ENCODE measurements at places on chromosomes 12 and 14.
A peak's percentile ranks its signal among the peaks of the same experiment; 100 is the strongest.

- DNase-seq, result peak; percentile 58
Observed at GRCh38 chr12:95582230-95583058, 31.2 kb upstream of the USP44 start.

- no peak for DNase-seq
Observed at GRCh38 chr14:95541346-95541745, 6.5 kb downstream of the GLRX5 start.

DNA sequence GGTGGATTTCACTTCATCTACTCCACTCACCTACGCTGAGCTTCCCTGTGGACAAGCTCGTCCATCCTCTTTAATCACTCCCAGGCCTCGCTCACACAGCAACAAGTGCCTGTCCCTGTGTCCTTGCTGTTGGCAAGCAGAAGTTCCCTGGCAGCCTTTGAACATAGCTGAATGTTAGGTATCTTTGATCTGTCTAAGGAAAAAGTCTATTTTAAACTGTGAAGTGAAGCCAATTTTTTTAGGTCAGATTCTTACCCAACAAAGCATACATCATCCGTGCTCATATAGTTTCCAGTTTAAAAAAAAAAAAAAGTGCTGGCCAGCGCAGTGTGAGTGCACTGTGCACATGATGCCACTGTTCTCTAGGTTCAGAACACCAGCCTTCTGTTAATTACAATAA is 36.3 kb downstream of the PPP2R5C start:
- no peak for DNase-seq

DNA sequence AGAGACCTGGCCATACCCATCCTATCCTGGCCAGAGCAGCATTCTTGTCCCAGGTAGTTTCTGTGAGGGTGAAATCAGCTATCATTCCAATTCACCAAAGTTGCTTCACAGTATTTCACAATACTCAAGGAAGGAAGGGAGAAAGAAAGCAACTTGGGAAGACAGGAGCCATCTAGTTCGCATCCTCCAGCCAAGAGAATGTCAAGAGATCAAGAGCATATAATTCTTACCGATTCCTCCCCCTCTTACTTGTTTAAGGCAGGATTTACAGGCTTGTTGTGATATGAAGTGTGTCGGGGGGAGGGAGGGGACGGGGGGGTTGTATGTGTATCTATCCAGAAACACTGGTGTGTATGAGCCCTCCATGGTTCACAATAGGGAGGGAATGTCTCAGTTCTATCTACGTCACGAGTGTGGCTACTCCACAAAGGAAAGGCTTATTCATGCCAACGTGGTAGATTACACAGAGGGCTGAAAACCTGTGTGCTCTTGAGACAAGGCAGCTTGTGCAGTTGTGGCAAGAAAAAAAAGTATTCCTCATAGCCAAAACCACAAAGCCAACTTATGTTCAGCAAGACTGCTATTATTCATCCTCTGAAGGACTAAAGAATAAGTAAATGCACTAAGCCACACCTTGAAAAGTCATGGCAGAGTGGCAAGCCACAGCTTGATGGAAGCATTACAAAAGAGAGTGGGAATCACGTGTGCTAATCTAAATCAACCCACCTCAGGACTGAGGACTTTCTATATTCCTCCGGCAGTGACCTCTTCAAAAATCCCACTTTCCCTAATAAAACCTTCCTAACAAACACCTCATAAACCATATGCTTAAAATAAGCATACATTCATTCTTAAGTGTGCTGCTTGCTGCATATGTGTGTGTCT is 35.0 kb downstream of the CORO1C start:
- peak; percentile 39 for DNase-seq

DNA sequence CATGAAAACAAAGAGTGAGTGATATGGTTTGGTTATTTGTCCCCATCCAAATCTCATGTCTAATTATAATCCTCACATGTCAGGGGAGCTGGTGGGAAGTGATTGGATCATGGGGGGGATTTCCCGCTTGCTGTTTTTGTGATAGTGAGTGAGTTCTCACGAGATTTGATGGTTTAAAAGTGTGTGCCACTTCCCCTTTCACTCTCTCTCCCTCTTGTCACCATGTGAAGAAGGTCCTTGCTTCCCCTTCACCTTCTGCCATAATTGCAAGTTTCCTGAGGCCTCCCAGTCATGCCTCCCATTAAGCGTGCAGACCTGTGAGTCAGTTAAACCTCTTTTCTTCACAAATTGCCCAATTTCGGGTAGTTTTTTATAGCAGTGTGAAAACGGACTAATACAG is 2.1 kb upstream of the ATXN7L3B start:
- no peak for DNase-seq

DNA sequence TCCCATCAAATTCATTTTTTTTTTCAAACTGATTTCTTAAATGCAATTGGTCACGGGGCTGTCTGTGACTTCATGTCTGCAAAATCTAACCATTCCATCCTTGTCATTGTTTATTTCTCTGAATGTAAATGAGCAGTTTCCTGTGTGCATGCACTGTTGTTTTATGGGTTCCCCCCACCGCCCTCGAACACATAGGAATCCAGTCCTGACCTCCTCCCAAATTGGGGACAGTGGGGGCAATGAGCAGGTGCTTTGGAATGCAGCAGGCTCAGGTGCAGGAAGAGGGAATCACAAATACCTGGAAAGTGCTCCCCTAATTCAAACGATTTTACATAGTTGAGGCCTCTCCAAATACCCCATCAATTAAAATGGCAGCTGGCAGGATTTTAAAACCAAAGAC is 62.6 kb upstream of the ESRRB start:
- DNase-seq, result no peak

- DNase-seq, result peak; percentile 48
Observed at GRCh38 chr12:13223179-13223804, 26.8 kb downstream of the EMP1 start.

- DNase-seq, result no peak
Observed at GRCh38 chr12:130186651-130187268, 24.5 kb downstream of the FZD10 start.

GRCh38 chr12:116227811-116228210 is 49.7 kb downstream of the MED13L start:
- no peak for DNase-seq

GRCh38 chr14:22865424-22866405 is 5.8 kb upstream of the LRP10 start:
- no peak for DNase-seq

GRCh38 chr12:1464925-1465324 is 129.5 kb downstream of the FBXL14 start:
- DNase-seq, result no peak

DNA sequence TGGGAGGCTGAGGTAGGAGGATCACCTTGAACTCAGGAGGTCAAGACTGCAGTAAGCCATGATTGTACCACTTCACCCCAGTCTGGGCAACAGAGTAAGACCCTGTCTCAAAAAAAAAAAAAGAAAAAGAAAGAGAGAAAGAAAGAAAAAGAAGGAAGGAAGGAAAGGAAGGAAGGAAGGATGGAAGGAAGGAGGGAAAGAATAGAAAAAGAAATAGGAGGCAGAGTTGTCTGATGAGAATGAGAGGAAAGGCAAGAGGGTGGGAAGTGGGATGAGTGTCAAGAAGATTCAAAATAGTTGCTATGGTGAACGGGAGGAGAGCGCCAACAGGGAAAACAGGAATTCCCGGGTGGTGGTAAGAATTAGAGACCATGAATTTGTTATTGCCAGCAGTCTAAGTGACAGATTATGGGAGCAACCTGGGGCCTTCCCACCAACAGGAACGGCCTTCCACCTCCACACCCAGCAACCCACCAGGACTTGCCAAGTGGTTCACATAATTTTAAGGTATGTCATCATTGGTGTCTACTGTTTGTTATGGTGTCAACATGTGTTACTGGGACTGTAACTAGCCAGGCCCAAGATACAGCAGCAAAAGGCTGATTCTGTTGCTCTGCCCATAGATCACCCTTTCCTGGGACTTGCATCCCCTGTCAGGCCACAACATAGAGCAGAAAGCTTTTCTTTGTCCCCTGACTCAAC is 36.1 kb upstream of the C12orf76 start:
- no peak for DNase-seq

- DNase-seq, result no peak
Observed at GRCh38 chr12:65930114-65930828, 106.0 kb downstream of the HMGA2 start.

DNA sequence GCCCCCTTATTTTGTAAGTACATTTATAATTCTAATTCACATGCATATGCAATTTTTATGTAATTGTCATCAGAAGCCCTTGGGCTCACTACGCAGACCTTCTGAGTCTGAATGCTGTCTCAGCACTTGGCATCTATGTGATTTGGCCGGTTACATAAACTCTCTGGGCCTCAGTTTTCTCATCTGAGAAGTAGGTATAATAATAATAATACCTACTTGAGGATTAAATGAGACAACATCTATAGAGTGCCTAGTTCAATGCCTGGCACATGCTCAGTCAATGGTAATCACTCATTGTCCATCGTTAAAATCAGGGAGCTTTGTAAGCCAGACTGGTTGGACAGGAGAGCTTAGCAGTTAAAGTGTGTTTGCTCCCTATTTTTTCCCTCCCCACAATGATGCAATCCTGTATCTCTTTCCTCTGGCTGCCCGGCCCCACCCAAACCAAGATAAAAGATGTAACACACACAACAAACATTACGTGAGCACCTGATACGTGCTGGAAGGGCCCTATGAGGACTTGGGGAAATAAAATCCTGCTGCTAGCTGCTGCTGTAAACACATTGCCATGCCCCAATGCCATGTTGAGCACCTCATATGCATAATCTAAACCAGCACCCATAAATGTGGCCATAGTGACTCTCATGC is 235.0 kb downstream of the CRADD start:
- DNase-seq, result peak; percentile 46

DNA sequence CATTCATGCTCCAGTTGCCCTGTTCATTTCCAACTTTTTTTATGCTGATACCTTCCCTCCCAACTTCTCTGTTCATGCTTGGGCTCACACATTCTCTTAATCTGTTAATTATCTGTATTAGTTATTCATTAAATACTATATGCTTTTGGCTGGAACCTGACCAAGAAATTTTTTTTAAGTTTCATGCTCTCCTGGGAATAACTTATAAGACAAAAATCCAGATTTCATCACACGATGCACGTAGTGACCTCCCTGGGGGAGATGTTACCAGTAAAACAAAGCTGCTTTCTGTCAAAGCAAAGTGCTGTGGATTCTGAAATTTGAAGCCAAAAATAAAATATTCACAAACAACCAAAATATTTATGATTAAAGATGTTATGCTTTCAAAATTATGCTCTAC is 215.0 kb upstream of the USP15 start:
- no peak for DNase-seq

- no peak for DNase-seq
Observed at GRCh38 chr12:91224401-91224800, 41.8 kb upstream of the DCN start.

- no peak for DNase-seq
Observed at GRCh38 chr12:124227951-124228711, 66.8 kb upstream of the RFLNA start.

- no peak for DNase-seq
Observed at GRCh38 chr14:51321036-51321435, 81.0 kb downstream of the TMX1 start.

GRCh38 chr12:59660921-59661597 is 65.2 kb downstream of the SLC16A7 start:
- DNase-seq, result no peak

GRCh38 chr12:48824112-48824511 is 5.8 kb downstream of the CACNB3 start:
- no peak for DNase-seq

DNA sequence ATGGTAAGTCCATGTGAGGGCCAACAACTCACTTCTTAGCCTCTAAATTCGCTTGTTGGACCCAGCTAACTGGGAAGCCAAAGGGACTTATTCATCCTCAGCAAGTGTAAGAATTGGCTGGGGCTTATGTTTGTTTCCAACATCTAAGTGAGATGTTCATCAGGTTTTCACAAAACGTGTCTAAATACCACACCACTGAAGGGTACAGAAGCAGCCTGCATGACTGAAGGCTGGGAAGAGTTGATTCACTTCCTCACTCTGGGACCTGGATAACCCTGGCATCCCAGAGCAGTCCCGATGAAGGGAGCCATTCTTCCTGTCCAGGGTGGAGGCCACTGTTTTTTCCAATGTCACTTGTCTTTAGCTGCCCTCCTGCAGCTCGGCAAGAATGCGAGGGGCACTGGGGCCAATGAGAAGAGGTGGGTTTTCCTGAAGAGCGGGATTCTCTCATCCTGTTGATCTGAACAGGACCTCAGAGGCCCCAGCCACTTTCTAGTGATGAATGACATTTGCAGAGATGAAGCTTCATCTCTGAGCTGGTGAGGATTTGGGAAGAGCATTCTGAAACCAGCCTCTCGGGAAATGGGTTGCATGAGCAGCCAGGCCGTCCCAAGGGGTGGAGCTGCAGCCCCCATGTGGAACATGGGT is 12.2 kb upstream of the COL2A1 start:
- no peak for DNase-seq

DNA sequence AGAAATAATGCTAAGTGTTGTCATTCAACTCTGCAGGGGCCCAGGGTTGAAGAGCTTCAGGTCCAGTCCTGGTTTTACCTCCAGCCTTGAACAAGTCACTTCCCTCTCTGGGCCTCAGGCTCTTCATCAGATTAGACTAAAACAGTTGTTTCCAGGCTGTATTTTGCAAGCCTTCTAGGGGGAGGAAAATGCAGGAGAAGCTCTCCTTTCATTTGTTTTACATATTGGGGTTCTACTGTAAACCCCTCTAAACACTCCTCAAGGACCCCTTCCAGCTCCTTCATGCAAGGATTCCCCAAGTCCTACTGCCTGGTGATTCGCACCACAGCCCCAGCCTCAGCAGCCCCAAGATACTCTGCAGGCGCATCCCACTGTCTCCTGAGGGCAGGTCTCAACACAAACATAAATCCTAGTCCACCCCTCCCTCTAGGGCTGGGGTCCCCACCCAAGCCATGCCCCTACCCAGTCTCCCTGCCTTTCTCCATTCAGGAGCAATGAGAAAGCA is 2.7 kb downstream of the SDR9C7 start:
- no peak for DNase-seq

- no peak for DNase-seq
Observed at GRCh38 chr14:79279645-79280597, 931.4 kb downstream of the DIO2 start.

GRCh38 chr14:77302926-77303325 is 17.8 kb downstream of the POMT2 start:
- peak; percentile 16 for DNase-seq

DNA sequence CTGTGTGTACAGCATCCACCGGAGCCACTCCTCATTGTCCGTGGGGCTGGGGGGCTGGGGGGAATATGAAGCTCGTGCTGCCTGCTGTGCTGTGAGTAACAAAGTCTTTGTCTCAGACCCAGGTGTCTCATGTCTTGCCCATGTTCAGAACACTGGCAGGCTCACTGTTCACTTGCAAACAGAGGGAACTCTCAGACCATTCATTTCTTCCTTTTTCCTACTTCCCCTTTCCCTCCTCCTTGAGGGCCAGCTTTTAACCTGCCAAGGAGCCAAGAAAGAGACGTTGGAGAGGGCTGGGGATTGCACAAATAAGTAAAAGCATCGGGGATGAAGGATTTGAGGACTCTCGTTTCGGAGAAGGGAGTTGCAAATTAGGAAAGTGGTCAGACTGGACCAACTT is 21.6 kb downstream of the GPR132 start:
- DNase-seq, result no peak

Measured in NCI-H345 (cell line).